ENCODE measurements at places on chromosomes 6 and 20. TPM values are rescaled to one million over a fixed set of nuclear protein-coding genes. Genes with fewer than 3 reads are reported as not detected.

COX4I2 gene
- total RNA-seq = not detected

BTNL2 gene
- not detected for total RNA-seq

NHSL1 gene
- total RNA-seq = 72.3 TPM

SPEF1 gene
- total RNA-seq = 0.23 TPM

LAMA2 gene
- total RNA-seq = 2.0 TPM

CST5 gene
- not detected for total RNA-seq

COL9A1 gene
- total RNA-seq = 0.77 TPM

CAGE1 gene
- not detected for total RNA-seq

GATA5 gene
- total RNA-seq = not detected

FILIP1 gene
- total RNA-seq = 32.0 TPM

GNAS-AS1 gene
- total RNA-seq = 4.9 TPM

WASF1 gene
- total RNA-seq = 110 TPM

SLC17A3 gene
- 0.23 TPM for total RNA-seq

OR2B6 gene
- total RNA-seq = not detected

- H3K27ac ChIP-seq = no peak overlapping the region
- no peak for DNase-seq
- no peaks in the 10 kb centered on the region for H3K4me1 ChIP-seq
- H3K36me3 ChIP-seq = no peaks in the 10 kb centered on the region
- H3K27me3 ChIP-seq = no peaks in the 10 kb centered on the region
These were observed 166.9 kb upstream of the MCHR2 start for GRCh38 chr6:100160930-100161329.

GRCh38 chr6:27156874-27157458, 90.5 kb upstream of the PRSS16 start:
- no peak for DNase-seq
- H3K27ac ChIP-seq = no peak overlapping the region
- peak overlapping the region; percentile 79 for H3K4me3 ChIP-seq
- no peaks in the 10 kb centered on the region for H3K27me3 ChIP-seq

- H3K36me3 ChIP-seq = peaks cover 10% of the 10 kb centered on the region
- no peak overlapping the region for H3K4me3 ChIP-seq
- DNase-seq = no peak
- H3K4me1 ChIP-seq = peaks cover 29% of the 10 kb centered on the region
- peak overlapping the region; percentile 85 for H3K27ac ChIP-seq
- H3K27me3 ChIP-seq = no peaks in the 10 kb centered on the region
These were observed 125.5 kb downstream of the IPCEF1 start for GRCh38 chr6:154230910-154231595.

DNA sequence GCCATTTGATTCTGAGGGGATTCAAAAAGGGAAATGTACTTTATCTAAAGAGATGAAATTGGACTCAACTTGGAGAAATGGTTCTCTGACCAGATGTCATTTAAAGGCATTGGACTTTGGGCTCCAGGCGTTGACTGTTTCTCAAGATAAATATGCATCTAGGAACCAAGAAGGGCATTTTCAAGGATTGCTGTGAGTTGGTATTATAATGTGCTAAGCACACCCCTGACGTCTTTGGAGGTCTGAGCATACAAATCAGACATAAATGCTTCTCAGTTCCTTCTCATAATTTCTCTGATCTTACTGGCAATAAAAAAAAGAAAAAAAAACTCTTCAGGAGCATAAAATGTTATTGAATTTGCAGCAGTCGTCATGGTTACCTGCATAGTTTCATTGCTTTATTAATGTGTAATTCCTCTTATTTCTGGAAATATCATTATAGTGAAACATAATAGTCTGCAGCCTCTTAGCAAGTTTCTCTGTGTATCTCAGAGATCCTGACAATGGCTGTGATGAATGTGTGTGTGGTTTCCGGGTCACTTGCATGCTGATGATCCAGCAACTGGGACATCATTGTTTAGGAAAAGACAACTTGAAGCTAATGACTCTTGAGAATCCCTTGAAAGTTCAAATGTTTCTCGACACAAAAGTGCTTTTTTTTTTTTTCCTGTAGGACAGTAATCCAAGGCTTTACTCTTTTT, 136.0 kb downstream of the AIG1 start:
- no peak for DNase-seq
- no peaks in the 10 kb centered on the region for H3K27me3 ChIP-seq
- H3K4me3 ChIP-seq = no peak overlapping the region
- no peaks in the 10 kb centered on the region for H3K36me3 ChIP-seq

DNA sequence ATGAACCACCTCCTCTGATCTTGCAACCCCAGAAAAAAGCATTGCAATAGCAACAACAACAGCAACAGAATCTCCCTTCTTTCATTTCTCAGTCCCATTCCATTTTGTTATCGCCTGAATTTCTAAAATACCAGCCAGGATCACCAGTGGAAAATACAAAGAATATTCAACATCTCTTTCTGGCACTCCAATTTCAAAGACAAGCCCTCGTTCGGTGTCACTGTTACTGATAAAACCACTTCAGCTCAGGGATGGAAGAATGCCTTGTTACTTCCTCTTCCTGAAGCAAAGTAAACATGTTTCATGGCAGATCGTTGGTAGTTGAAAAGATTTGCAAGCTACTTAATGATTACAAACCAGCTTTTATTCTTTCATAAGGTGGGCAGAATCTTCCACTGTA, 94.0 kb upstream of the SPTLC3 start:
- peak overlapping the region; percentile 6 for H3K27ac ChIP-seq
- H3K4me3 ChIP-seq = no peak overlapping the region
- peaks cover 8% of the 10 kb centered on the region for H3K4me1 ChIP-seq
- H3K27me3 ChIP-seq = peaks cover 2% of the 10 kb centered on the region
- no peak for DNase-seq

GRCh38 chr6:10576226-10576625, 55.1 kb downstream of the GCNT2 start:
- no peak for DNase-seq
- peaks cover 3% of the 10 kb centered on the region for H3K27me3 ChIP-seq
- peak overlapping the region; percentile 44 for H3K4me3 ChIP-seq
- peak overlapping the region; percentile 73 for H3K27ac ChIP-seq
- peaks cover 40% of the 10 kb centered on the region for H3K36me3 ChIP-seq
- H3K4me1 ChIP-seq = peaks cover 42% of the 10 kb centered on the region

DNA sequence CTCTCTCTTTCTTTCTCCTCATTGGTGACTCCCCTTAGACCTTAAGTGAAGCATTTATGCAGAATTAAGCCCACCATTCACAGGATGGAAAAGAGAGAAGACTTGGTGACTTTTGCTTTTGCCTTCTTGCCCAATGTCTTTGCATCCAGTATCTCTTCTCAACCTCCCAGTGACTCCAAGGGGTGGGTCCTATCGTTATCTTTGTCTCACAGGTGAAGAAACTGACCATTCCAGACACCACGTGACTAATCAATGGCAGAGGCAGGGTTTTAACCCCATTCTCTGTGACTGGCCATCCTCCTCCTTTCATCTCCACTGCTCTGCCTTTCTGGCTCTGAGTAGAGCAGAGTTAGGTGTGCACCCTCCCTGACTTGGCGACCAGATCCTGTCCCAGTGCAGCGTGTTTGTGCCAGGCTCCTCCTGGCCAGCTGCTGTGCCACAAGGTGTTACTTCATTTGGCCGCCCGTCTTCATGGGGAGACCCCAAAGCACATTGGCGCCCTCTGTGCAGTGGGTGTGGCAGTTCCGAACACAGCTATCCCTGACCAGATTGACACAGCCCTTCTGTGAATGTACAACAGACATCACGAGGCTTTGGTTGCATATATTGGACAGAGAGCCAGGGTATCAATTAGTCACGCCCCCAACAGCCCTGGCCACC, 501.3 kb downstream of the CD83 start:
- H3K4me1 ChIP-seq = peaks cover 13% of the 10 kb centered on the region
- no peaks in the 10 kb centered on the region for H3K36me3 ChIP-seq
- H3K4me3 ChIP-seq = no peak overlapping the region
- H3K27me3 ChIP-seq = no peaks in the 10 kb centered on the region

DNA sequence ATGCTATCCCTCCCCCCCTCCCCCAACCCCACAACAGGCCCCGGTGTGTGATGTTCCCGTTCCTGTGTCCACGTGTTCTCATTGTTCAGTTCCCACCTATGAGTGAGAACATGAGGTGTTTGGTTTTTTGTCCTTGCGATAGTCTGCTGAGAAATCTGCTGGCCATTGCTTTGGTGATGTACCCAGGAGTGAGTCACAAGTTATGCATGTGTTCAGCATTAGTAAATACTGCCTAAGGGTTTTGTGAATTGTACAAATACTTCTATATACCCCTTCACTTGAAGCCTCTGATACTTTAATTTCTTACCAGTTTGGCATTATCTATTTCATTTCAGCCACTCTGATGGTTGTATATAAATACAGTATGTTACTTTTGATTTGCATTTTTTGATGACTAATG, 711.3 kb upstream of the GJE1 start:
- no peaks in the 10 kb centered on the region for H3K36me3 ChIP-seq
- H3K4me1 ChIP-seq = no peaks in the 10 kb centered on the region
- no peak for DNase-seq
- no peak overlapping the region for H3K27ac ChIP-seq
- H3K4me3 ChIP-seq = no peak overlapping the region
- H3K27me3 ChIP-seq = no peaks in the 10 kb centered on the region

GRCh38 chr6:7727086-7727945, 1.4 kb downstream of the BMP6 start:
- DNase-seq = peak; percentile 30
- H3K4me3 ChIP-seq = peak overlapping the region; percentile 79
- peaks cover 20% of the 10 kb centered on the region for H3K27me3 ChIP-seq
- no peaks in the 10 kb centered on the region for H3K36me3 ChIP-seq
- H3K4me1 ChIP-seq = peaks cover 31% of the 10 kb centered on the region

DNA sequence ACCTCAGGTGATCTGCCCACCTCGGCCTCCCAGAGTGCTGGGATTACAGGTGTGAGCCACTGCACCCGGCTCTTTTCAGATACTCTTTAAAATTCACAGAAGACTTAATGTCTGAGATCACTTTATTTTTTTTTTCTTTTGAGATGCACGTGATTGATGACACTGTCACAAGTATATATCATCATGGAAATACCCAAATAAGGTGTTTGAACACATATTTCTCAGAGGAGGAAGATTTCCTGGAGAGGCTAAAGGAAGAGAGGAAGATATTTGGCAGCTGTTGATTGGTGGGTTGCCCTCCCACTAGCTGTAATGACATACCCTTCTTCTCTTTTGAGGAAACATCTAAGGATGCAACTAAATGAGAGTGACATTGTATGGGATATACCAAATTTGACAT, 225.9 kb upstream of the CITED2 start:
- no peak for DNase-seq
- no peaks in the 10 kb centered on the region for H3K36me3 ChIP-seq
- H3K4me3 ChIP-seq = no peak overlapping the region
- H3K4me1 ChIP-seq = peaks cover 11% of the 10 kb centered on the region
- no peaks in the 10 kb centered on the region for H3K27me3 ChIP-seq

- no peak for DNase-seq
- no peak overlapping the region for H3K4me3 ChIP-seq
- no peak overlapping the region for H3K27ac ChIP-seq
- no peaks in the 10 kb centered on the region for H3K27me3 ChIP-seq
- no peaks in the 10 kb centered on the region for H3K36me3 ChIP-seq
- H3K4me1 ChIP-seq = peaks cover 3% of the 10 kb centered on the region
These were observed 297.7 kb upstream of the SASH1 start for GRCh38 chr6:148044921-148045320.

DNA sequence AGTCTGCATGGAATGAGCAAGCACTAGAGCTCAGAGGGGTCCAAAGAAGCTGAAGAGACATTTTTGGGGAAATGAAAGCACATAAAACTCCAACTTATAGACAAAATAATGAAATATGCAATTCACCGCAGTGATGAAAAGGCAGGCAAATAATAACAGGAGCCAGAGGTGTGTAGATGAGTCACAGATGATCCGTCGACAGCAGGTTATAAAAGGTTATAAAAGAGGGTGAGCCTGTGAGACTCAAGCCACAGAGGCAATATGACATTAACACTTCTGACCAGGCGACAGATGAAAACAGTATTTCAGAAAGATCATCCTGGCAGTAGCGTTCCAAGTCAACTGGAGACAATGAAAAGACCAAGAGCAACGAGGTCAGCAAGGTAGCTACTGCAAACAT, 35.8 kb upstream of the ANKRD60 start:
- H3K36me3 ChIP-seq = peaks cover 37% of the 10 kb centered on the region
- peaks cover 47% of the 10 kb centered on the region for H3K4me1 ChIP-seq
- no peak for DNase-seq
- H3K27ac ChIP-seq = no peak overlapping the region
- H3K4me3 ChIP-seq = no peak overlapping the region

DNA sequence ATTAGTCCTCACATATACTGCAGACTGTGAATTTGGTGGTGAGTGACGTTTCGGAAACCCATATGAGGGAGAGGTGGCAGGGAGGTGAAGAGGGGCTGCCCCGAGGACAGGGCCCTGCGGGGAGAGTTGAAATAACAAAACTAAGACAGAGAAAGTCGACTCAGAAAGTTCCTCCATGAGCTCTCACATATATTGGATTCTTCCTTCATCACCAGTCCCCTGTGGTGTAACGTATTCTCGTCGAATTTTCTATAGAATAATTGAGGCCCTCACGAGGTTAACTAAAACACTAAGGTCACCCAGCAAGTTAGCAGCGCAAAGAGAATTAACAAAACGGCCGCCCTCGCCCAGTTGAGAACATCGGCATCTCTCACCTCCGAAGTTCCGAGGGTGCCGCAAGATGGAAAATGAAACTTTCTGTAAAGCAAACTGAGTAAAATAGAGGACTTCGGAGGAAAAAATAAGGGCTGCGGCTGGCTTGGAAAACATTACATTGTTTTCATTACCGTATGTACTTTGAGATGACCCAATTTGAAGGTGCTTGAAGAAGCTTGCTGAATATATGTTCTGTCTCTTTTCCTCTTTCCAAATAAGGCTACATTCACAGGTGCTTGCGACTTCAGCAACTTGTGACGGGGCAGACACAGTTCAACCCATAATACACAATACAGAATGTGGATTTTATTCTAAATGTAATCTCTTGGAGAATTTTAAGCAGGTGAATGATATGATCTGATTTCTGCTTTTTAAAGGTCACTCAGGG, 490.9 kb upstream of the JARID2 start:
- no peaks in the 10 kb centered on the region for H3K4me1 ChIP-seq
- H3K4me3 ChIP-seq = no peak overlapping the region
- H3K27ac ChIP-seq = no peak overlapping the region
- DNase-seq = no peak
- no peaks in the 10 kb centered on the region for H3K36me3 ChIP-seq
- peaks cover 3% of the 10 kb centered on the region for H3K27me3 ChIP-seq

GRCh38 chr6:37308069-37308815, 45.5 kb upstream of the RNF8 start:
- peaks cover 6% of the 10 kb centered on the region for H3K4me1 ChIP-seq
- H3K36me3 ChIP-seq = peaks cover 6% of the 10 kb centered on the region
- DNase-seq = no peak
- no peaks in the 10 kb centered on the region for H3K27me3 ChIP-seq

GRCh38 chr6:113018351-113019151, 671.4 kb downstream of the RFPL4B start:
- peak overlapping the region; percentile 6 for H3K27ac ChIP-seq
- no peak for DNase-seq
- H3K27me3 ChIP-seq = no peaks in the 10 kb centered on the region
- no peak overlapping the region for H3K4me3 ChIP-seq
